ENCODE measurements at places on chromosomes 3 and 15. TPM values are rescaled to one million over a fixed set of nuclear protein-coding genes. Genes with fewer than 3 reads are reported as not detected.

TNFSF10 gene
- total RNA-seq = 277 TPM

STOML1 gene
- total RNA-seq = 22.2 TPM

GP5 gene
- total RNA-seq = 0.22 TPM

AADACL2 gene
- not detected for total RNA-seq

PLAAT1 gene
- 0.72 TPM for total RNA-seq

CRTAP gene
- total RNA-seq = 192 TPM

CRELD1 gene
- 43.2 TPM for total RNA-seq

UQCRC1 gene
- total RNA-seq = 207 TPM

SPESP1 gene
- total RNA-seq = 4.1 TPM

NCKIPSD gene
- 31.2 TPM for total RNA-seq

FOXL2 gene
- not detected for total RNA-seq

ARL14 gene
- 0.31 TPM for total RNA-seq

NR1I2 gene
- total RNA-seq = 0.38 TPM

GMNC gene
- total RNA-seq = 1.9 TPM

FGF12 gene
- 1.8 TPM for total RNA-seq

EXD1 gene
- total RNA-seq = not detected

NMD3 gene
- total RNA-seq = 55.5 TPM

FOXL2NB gene
- not detected for total RNA-seq

AMOTL2 gene
- 83.5 TPM for total RNA-seq

CHRFAM7A gene
- 2.7 TPM for total RNA-seq

OIP5 gene
- 0.94 TPM for total RNA-seq

EHHADH gene
- total RNA-seq = 27.9 TPM

SAMD7 gene
- total RNA-seq = not detected

SLC22A13 gene
- total RNA-seq = 0.16 TPM

NMB gene
- 11.8 TPM for total RNA-seq

ALG1L2 gene
- 0.82 TPM for total RNA-seq

DZIP3 gene
- total RNA-seq = 15.5 TPM

SI gene
- total RNA-seq = not detected

SPTSSB gene
- total RNA-seq = 7.8 TPM

ATP10A gene
- 6.8 TPM for total RNA-seq

LRRN1 gene
- 1.4 TPM for total RNA-seq

Measured in kidney (tissue), 22 donors.